NCI-H1694 (cell line): ENCODE measurements at places on chromosomes 4 and X.

DNA sequence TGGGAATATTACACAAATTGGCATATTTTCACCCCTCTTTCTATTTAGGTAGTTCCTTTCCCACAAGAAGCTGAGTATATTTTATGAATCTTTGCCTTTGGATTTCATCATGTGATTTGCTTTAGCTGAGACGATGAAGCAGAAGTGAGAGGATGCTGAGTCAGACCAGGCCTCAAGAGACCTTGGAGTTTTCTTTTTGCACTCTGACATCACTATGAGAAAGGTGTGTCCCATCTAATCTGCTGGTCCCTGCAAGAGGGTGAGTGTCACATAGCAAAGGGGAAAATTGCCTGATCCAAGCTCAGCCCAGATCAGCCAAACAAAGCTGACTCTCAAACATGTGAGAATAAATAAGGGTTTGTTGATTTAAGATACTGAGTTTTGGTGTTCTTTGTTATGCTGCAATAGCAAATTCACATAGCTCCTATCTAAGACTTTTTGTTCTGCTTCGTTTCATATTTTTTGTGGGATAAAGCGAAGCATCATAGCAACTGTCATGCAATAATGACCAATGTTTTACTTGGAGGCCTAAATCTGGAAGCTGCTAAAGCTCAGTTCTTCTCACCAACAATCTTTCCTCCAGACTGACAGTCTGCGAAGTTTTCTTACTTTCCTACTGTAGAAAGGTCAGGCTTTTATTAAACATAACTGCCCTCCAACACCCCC lies 176.9 kb downstream of the PDHA2 start:
- DNase-seq = no peak

- DNase-seq = no peak
Measured at GRCh38 chr4:69051576-69051943, 44.7 kb upstream of the UGT2B7 start.

- DNase-seq = no peak
Measured at GRCh38 chr4:152104356-152104755, 343.5 kb upstream of the GATB start.

- DNase-seq = no peak
Measured at GRCh38 chrX:109463784-109464183, 18.1 kb downstream of the GUCY2F start.

DNA sequence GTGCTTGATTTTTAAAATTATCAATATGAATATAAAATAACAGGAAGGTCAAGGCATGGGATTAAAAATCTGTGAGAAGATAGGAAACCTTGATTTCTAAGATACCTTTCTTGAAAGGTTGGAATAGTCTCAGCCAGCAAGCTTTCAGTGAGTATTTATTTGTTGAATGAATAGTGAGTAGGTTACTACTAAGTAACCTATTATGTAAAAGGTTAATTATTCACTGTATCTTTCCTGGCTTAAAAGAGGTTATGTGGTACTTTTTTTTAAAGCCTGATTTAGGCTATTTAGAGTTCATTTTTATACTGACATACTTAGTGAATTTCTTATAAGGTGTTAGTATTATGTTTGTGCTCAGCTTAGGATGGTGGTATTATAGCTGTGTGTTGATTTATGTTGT lies 123.5 kb downstream of the PTPN13 start:
- DNase-seq = no peak

DNA sequence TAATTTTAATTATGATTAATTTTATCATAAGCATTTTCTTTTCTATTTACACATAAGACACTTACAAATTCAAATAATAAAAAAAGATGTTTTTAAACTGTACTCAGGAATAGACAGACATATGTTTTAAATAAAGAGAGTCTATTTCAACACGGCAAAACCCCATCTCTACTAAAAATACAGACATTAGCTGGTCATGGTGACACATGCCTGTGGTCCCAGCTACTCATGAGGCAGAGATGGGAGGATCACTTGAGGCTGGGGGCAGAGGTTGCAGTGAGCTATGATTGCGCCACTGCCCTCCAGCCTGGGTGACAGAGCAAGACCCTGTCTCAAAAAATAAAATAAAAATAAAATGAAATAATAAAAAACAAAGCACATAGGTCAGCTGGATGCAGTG lies 14.8 kb downstream of the FAM9B start:
- no peak for DNase-seq

DNA sequence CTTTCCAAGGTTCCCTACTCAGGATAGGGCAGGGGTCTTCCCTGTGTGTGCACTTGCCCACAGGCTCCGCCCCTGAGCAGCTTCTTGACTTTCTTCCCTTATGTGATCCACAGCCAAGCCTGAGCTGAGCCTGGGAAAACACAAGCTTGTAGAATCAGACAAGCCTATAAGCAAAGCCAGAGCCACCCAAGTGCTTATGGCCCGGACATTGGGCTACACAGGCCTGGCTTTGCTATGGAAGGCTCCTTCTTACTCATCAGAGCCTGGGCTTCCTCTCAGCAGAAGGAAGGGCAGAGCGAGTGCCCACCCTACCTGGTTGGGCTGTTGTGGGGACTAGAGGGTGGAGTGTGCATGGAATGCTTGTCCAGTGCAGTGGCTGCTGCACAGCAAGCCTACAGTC lies 1.3 kb upstream of the TNIP2 start:
- no peak for DNase-seq

DNA sequence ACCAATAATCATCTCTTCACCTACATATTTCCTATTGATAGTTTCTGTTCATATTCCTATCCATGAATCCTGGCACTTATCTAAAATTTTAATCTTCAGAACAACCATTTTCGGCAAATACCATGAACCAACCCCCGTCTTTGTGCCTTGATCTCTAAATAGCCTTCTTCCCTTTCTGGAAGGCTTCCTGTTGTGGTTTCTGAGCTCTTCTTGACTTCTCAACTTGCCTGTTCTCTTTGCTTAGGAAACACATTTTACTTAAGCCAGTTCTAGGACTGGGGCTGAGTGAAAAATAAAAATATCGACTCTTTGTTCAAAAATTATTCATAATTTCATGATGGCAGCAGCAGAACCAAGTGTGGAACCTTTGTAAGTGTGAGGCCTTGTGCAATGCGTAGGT lies 882.4 kb downstream of the C4orf33 start:
- no peak for DNase-seq

- DNase-seq = no peak
Measured at GRCh38 chr4:26530099-26530498, 39.8 kb upstream of the CCKAR start.
